H1 (cell line): ENCODE measurements at places on chromosomes 7 and 10. TPM values are rescaled to one million over a fixed set of nuclear protein-coding genes. Genes with fewer than 3 reads are reported as not detected.

DNA sequence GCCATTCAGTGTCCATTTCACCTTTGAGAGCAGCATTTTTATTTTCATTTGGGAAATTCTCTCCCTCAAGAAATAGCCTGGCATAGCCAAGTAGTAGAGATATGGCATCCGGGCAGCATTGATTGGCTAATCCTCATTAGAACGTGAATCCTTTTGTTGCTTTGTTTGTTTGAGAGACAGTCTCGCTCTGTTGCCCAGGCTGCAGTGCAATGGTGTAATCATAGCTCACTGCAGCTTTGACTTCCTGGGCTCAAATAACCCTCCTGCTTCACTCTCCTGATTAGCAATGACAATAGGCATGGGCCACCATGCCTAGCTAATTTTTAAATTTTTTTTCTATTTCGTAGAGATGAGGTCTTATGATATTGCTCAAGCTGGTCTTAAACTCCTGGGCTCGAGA lies 1174.9 kb upstream of the AUTS2 start:
- no peak overlapping the region for H3K27ac ChIP-seq
- no peak for DNase-seq
- H3K27me3 ChIP-seq, result no peaks in the 10 kb centered on the region
- no peak overlapping the region for H3K4me3 ChIP-seq
- H3K4me1 ChIP-seq, result peaks cover 3% of the 10 kb centered on the region; the same call in 1 of the 2 replicates

Gene RNF32
- total RNA-seq, result 0.67 and 1.2 TPM in 2 replicates

DNA sequence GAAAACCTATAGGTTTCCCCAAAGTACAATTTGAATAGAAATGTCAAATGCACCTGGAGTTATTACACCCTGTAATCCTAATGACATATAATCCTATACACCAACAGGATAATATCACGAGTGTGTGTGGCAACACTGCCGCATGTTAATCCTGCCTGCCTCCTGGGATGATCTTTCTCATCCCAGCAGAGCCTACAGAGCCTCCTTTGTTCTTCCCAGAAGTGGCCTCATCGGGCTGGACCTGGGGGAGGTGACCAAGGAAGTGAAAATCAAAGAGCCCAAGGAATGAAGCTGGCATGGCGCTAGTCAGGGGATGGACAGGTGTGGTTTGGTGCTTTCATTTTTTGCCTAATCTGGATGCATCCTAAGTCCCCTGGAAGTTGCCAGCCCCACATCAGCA lies 29.5 kb upstream of the LEP start:
- 0 out of 2 replicates have a peak, but pooled peaks cover 4% of the 10 kb centered on the region for H3K27me3 ChIP-seq
- peaks cover 8% of the 10 kb centered on the region for H3K4me1 ChIP-seq
- no peak overlapping the region for H3K27ac ChIP-seq
- no peak for DNase-seq
- H3K4me3 ChIP-seq, result no peak overlapping the region

Gene GPER1
- total RNA-seq, result 0.24 and 0.52 TPM in 2 replicates

DNA sequence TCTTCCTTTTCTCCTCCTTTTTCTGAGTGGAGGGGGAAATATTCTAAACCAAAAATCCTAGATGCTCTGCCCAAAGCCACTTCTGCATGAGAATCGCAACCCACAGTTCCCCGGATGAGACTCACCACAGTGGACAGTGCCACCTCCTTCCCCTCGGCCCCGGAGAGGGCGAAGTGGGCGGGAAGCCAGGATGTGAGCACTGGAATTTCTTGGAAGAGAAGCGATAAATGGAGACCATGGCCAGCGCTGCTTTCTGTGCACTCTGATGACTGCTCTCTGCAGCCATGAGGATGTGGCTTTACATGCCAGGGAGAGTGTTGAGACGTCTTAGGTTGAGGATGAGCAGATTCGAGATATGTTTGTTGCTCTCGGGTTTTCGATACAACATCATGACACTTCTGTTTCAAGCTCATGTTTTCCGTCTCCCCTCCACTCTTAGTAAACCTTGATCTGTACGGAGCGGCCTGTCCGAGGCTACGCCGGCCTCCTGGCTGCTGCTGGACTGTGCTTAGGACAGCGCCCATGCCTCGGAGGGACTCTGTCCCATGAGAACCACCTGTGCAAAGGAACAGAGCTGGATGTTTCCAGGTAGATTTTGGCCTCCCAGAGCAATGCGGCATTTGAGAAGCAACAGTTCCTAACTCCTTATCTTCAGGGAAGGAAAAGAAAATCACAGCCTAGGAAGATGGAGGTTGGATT lies 414.6 kb upstream of the FOXK1 start:
- H3K27ac ChIP-seq, result no peak overlapping the region
- no peaks in the 10 kb centered on the region; the same call in none of the 2 replicates for H3K4me1 ChIP-seq
- peak; percentile 39 for DNase-seq
- no peak overlapping the region for H3K4me3 ChIP-seq
- H3K27me3 ChIP-seq, result no peaks in the 10 kb centered on the region

DNA sequence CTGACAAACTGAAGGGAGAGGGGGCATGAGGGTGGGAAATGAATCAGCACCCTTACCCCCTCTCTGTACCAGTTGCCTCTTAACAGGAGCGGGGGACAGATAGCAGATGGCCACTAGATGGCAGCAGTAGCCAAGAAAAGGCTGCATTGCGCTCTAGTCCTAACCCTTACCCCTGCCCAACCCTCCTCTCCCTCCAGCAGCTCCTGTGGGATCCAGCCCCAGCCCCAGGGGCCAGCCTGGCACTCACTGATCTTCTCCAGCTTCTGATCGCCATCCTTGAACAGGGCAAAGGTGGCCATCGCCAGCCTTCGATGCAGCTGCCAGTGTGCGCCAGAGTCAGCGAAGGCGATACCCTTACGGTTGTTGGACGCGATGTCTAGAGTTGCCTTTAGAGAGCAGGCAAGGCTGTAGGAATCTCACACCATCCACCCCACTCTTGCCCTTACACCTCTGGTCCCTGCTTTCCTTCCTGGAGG lies 2.2 kb downstream of the CYP17A1 start:
- H3K27me3 ChIP-seq, result no peaks in the 10 kb centered on the region
- no peak overlapping the region for H3K4me3 ChIP-seq
- peak; percentile 62 for DNase-seq
- H3K27ac ChIP-seq, result no peak overlapping the region

Gene ASB10
- not detected in 2 replicates for total RNA-seq
